ENCODE measurements at places on chromosomes 3 and 15.
A peak's percentile ranks its signal among the peaks of the same experiment; 100 is the strongest.

- DNase-seq = no peak
Observed at GRCh38 chr15:45715528-45715927, 80.7 kb downstream of the SQOR start.

- no peak for DNase-seq
Observed at GRCh38 chr3:119967353-119968006, 126.8 kb downstream of the GSK3B start.

DNA sequence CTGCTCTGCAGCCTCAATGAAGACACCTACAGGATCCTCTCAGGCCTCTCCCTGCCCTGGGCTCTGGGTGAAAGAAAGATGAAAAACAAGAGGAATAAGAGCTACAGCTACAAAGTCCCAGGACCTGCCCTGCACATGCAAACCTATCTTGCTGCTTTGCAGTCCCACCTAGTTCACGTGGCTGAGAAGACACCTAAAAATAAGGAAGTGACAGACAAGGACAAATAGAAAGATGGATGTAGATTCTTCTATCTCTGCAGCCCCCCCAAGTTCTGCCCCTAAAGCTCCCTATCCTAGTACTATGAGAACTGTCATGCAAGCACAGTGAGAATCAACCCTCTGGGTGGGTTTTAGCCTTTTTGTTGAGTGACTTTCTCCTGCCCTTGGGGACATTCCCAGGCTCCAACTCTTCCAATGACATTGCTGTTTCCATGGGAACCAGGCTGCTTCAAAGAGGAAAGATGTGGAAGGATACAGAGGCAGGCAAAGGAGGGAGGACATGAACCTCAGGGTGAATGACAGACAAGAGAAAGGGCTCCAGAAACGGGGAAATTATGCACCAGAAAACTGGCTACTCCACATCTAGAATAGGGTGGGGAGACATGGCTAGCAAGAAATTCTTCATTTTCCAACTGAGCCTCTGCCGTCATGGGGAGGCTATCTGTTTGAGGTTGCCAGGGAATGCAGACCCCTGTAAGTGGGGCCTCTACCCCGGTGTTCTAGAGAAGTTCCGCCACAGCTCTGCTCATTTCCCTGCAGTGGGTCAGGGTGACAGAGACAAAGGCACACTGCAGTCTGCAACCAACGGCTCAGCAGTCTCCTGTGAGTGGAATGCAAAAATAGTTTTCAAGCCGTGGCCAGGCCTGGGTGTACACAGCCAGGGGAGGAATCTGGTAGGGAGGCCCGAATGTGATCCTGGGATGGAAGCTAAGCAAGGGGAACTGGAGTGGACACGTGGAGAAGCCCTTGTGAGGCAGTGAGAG, 5.2 kb downstream of the CSPG5 start:
- DNase-seq = no peak

- DNase-seq = no peak
Observed at GRCh38 chr3:192156382-192156781, 571.0 kb downstream of the FGF12 start.

GRCh38 chr15:70309716-70310115, 212.0 kb upstream of the TLE3 start:
- DNase-seq = no peak

DNA sequence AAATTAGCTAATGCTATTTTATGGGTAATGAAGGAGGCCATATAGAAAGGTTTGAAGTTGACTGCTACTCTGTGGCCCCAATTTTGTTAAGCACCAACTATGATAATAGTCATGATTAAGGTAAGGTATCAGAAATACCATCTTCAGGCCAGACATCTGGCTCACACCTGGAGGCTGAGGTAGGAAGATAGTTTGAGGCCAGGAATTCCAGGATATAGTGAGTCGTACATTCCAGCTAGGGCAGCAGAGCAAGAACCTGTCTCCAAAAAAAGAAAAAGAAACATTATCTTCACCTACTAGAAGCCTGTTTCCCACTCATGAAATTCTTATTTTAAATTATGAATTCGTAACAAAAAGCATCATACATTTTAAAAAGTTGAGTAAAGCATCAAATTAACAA, 64.4 kb downstream of the LRRC28 start:
- DNase-seq = no peak

DNA sequence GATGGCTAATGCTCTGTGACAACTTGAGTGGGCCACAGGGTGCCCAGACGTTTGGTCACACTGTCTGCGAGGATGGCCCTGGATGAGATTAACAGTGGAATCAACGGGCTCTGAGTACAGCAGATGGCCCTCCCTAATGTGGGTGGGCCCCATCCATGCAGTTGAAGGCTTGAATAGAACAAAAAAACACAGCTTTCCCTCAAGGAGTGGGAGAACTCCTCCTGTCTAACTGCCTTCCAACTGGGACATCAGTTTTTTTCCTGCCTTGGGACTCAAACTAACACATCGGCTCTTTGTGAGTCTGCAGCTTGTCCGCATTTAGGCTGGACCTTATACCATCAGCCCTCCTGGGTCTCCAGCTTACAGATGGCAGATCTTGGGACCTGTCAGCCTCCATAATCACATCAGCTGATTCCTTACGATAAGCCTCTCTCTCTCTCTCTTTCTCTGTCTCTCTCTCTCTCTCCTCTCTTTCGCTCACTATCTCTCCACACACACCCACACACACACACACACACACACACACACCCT, 20.8 kb downstream of the FAM174B start:
- no peak for DNase-seq

DNA sequence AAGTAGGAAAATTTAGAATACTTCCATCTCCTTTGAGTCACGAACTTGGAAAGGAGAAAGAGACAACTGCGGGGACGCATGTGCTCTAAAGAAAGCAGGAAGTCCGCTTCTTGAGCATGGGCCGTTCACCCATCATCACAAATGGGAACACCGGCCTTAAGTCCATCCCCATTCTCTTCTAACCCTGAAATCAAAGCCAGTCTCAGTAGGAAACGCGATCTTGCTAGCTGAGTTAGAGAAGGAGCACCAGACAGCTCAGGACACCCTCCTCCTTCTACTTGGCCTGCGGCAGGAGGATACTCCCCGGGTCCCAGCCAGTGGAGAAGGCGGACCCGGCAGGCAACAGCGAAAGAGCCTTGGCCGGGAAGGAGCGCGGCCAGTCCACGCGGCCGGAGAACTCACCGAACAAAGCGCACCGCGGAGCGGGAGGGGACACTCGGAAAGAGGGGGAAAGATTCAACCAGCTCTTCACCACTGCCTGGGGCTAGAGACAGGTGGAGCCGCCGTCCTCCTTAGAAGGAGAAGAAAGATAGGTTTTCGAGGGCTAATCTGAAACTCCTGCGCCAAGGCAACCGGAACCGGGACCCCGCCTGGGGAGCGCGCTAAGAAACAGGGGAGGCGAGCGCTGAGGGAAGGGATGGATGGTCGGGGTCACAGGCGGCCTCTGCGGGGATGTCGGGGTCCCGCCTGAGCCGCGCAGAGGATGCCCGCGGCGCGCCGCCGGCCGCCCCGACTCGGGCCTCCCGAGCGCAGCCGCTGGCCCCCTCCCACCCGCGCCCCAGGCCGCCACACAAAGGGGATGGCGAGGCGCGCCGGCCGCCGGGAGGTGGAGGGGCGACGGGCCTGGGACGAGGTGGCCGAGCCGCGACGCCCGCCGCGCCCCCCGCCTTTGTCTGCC, 818 bp downstream of the SLC4A7 start:
- DNase-seq = no peak

DNA sequence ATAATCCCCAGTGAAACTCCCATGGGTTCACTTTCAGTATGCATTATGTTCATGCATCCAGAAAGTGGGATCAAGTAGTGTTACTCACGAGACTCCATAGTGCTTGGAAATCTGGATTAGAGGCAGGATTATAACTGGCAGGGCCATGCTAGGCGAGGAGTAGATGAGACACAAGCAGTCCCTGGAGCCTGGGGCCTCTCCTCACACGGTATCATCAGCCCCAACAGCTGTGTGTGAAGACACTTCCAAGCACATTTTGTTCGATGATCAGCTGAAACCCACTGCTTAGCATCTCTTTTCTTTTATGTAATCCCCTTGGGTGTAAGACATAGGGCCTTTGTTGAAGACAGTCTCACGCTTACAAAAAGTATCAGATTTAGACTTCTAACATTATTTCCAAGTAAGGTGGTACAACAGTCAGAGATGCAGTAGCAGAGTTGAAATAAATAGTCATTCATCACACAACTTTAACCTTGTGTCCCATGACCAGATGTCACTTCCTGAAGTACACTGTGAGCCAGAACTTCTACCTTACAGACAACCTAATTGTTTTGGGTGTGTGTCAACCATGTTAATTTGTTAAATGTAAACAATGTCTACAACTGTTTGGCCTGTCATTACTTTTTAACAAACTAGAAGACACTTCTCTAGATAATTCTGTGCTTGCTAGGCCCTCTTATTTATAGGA, 116.9 kb downstream of the GADL1 start:
- no peak for DNase-seq

- DNase-seq = no peak
Observed at GRCh38 chr15:69555080-69555479, 102.5 kb downstream of the RPLP1 start.

DNA sequence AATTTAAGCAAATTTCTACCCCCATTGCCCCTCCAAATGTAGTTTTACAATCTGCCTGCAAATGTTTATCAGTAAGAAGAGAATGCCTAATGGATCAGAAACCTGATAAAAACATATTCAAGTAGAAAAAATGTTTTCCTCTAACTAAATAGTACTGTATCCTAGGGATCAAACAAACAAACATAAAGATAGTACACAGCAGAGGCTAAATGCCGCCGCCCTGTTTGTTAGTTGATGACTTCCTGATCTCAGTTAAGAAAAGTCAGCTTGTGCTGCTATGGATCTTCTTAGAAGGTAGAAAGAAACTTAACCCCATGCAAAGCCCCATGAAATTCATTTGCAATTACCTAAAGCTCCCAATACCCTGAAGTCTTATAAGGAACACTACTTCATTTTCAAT, 387.3 kb upstream of the THBS1 start:
- DNase-seq = no peak

DNA sequence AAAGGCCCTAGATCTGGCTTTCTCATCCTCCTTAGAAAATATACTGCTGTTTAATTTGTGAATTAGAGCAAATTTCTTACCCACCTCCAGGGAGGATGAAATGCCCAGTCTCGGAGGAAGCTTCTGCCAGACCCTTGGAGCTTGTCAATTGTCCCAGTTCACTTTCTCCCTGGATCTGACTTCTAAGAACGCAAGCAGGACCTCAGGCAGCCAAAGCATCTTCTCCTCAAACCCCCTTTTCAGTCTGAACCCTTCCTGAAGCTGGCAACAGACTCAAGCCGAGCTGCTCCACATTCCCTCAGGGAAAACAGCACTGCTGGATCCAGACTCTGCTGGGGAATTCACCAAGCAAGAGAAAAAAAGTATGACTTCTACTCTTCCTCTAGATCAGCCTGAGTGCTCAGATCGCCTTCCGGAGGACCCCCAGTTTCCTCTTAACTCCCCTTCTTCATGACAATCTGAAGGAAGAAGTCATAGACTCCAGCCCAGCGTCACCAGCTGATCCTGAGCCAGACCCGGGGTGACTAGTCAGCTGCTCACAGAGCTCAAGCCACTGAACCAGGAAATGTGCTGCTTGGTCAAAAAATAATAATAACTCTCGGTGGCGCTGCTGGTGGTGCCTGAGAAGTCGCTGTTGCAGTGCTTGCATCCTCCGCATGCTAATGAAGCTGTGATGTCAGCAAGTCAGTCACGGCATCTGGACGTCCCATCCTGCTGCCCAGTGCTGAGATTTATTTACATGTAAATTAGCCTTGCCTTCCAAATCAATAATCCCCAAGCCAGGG, at the start of gene PRICKLE2:
TSS of gene PRICKLE2 (minus strand) at position 641 of the 785 bp plus-strand sequence. CDS start 26,539 bp downstream, outside the sequence.
- DNase-seq = peak; percentile 68

DNA sequence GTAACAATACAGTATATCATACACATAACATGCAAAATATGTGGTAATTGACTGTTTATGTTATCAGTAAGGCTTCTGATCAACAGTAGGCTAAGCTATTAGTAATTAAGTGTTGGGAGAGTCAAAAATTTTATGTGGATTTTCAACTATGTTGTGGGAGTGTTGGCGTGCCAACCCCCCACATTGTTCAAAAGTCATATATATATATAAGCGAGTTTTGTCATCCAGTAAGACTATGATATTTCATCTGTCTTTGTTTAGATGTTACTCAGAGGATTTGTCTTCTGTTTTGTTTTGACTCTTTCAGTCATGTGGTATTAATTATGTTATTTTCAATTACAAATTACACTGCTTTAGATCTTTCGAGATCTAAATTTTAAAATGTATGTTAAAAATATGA, 51.0 kb upstream of the RAP2B start:
- DNase-seq = no peak

- DNase-seq = no peak
Observed at GRCh38 chr3:144106970-144107369, 135.3 kb downstream of the DIPK2A start.

- DNase-seq = no peak
Observed at GRCh38 chr15:78620021-78620526, 722 bp downstream of the CHRNA3 start.

DNA sequence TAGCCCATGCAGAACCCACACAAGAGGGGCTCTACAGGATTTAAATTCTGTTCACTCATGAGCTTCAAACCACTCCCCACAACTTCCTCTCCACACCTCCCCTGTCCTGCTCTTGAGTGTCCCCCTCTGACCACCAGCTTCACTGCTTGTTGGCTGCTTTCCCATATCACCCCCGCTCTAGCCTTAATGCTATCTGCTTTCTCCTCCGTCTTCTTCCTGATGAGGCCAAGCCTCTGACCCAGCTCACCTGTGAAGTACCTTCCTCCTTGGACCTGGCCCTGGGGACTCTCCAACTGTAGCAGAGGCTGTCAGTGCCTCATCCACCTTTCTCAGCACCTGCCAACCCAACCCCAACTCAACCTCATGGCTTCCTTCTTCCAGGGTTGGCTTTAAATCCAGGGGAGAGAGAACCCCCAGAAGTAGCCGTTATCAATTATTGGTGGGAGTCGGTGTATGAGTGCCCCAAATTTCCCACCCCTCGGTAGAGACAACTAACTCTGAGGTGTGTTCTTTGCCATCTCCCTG, 174.8 kb downstream of the MINAR1 start:
- no peak for DNase-seq

- DNase-seq = no peak
Observed at GRCh38 chr3:148331081-148331846, 366.4 kb upstream of the AGTR1 start.

- DNase-seq = no peak
Observed at GRCh38 chr15:85693277-85693676, 101.4 kb downstream of the KLHL25 start.

- DNase-seq = no peak
Observed at GRCh38 chr3:127212231-127212630, 19.3 kb downstream of the PRR23E start.

DNA sequence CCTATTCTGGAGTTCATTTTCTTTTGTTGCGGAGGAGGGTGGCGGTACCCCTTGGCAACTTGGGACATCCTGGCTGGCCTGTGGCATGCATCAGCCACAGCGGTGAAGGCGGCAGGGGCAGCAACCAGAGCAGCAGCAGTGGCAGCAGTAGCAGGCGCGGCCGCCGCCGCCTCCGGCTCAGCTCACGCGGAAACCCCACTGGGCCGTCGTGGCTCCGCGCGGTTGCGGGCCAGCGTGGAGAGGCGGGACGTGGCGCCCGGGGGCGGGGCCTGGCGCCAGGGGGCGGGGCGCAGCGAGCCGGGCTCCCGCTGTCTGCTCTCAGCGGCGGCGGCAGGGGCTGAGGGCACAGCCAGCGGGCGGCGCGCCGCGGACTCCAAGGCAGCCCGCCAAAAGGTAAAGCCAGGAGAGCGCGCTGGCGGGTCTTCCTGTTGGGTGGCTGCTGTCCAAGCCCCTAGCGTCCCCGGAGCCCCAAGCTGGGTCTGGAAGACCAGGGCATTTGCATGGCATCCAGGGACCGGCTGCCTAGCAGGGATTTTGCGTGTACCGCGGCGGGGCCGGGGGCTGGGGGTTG, 334.4 kb upstream of the THRB start:
- DNase-seq = no peak

All from astrocyte of the cerebellum (primary cell).